ENCODE measurements at places on chromosomes 3 and 15.

DNA sequence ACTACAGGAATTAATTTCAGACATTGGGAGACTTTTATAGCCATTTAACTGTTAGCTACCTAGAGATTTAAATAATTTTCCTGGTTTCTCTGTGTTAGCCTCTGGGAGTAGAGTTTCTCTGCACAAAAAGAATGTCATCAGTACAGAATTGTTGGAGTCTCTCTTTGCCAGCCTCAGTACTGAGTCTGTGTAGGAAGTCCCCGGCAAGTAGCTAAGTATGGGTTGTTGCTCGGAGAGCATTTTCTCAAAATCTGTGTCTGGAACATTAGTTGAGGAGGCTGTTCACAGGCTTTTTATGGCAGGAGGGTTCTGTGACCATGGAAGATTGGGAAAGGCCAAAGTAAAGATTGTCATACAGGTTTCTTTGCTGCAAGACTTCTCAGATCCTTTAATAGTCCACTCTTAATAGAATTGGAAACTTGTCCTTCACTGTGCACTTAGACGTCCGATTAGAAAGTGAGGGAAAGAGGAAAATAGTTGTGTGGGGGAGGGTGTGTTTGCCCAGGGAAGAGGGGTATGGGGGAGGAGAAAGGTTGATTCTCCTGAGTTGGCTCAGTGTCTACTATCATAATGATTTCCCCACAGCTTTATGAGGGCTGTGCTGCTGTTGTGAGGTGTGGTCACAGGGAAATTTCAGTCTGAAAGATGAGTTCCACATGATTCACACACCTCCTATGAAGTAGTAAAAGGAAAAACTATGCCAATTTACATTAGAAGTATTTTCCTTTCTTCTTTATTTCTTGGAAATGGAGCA, 207.1 kb downstream of the PTPRG start:
- no peak for DNase-seq

- no peak for DNase-seq
These were observed 18.7 kb downstream of the IGSF11 start for GRCh38 chr3:119015942-119016341.

- no peak for DNase-seq
These were observed 15.8 kb downstream of the EPHB1 start for GRCh38 chr3:134810850-134811249.

DNA sequence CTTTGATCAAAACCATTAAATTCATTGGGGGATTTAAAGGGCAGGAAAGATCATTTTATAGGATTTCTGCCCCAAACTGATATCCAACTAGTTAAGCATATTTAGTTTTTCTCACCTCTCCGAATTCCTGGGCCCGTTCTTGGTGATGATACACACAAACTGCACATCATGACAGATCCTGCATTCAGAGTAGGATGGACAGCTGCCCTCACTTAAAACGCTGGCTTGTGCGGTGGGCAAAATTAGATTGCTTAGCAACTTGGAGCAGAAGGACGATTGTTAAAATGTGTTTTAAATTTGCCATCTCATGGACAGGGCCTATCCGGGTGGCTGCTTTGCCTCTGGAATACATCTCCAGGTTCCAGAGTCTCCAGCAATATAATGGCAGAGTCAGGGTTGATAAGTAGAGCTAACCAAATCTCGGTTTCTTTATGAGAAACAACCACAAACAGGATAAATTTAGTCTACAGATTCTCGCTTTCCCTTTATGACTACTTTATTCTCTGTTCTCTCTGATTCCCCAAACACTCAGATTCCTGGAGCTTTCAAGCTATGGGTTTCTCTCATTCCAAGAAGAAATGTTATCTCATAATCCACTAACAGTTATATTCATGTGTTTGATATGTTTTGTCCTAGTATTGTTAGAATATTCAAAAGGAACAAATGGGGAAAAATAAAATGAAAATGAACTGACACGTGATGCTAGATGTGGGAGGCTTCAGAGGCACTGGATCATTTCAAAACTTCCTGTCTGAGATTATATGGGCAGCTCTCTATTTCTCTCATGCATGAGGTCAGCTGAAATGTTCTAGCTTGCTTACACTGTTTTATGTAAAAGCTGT, 1014.1 kb upstream of the SEMA6D start:
- no peak for DNase-seq

- no peak for DNase-seq
These were observed 659 bp downstream of the GADL1 start for GRCh38 chr3:30893678-30894325.
